ENCODE measurements at places on chromosomes 1 and 21.

GRCh38 chr1:30300669-30301068, 422.7 kb downstream of the MATN1 start:
- no peak for DNase-seq

- DNase-seq, result peak; percentile 40
These were observed 21.3 kb downstream of the BACH1 start for GRCh38 chr21:29320031-29320430.

- DNase-seq, result peak; percentile 81
These were observed at the start of gene RHOU for GRCh38 chr1:228734881-228735801. Gene RHOU, plus strand, starts transcription at chr1:228735479. Its CDS starts 264 bp downstream, at chr1:228735743.

DNA sequence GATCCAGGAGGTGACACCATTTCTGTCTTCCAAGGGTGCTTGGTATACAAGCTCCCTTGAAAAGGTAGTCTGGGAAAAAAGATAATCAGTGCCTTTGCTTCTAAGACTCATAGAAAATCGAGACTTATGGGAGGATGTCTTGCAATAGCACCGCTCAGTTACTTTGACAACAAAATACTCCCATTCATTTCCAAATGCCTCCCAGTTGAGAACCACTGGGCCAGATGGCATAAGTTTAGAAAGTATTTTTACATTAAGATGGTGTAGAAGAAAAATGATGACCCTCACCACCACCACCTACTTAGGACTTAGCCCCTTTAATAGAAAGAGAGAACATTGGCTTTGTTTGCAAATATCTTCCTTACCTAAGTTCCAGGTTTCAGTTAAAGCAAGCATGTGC, 4.6 kb downstream of the TRMT13 start:
- DNase-seq, result no peak

DNA sequence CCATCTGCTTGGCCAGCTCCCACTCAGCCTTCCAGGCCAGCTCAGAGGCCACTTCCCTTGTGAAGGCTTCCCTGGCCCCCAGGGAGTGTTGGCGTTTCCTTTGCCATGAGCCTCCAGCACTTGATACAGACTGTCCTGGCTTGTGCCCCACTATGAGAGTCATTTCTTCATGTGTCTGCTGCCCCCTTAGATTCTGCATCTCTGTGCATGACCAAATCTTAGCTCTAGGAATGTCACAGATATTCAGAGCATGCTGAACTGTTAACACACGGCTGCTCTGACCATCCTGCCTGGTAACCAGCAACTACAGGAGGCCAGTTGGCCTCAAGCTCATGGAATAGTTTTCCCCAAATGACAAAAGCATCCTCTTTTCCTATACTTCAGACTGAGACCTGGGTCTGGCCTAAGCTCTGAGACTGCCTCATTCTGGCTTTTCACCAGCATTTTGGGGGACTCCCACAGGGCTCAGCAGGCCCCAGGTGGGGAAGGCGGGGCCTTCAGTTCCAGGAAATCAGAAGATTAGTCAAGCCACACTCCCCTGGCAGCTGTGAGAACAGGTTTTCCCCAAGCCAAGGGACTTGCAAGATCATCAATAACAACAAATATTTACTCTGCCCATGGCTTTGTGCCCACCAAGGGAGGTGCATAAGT, 182.6 kb upstream of the EDN2 start:
- no peak for DNase-seq

DNA sequence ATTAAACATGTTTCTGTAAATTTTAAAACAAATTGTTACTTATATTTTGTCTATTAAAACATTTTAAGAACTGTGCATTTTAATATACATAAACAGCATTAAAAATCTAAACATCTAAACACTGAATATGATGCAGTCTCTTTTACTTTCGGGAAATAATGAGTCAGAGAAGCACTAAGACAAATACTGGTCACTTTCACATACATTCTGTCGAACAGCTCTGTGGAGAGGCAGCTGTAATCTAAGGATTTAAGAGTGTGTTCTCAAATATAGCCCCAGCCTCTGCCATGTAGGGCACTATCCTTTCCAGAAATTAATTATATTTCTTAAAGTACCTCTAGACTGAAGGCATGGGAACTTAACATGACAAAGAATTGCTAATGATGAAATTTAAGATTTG, 89.6 kb upstream of the PTGFR start:
- DNase-seq, result no peak

- peak; percentile 99 for DNase-seq
These were observed at the start of gene LCA5L for GRCh38 chr21:39445321-39446269. Gene LCA5L, minus strand, starts transcription at chr21:39445778. Its CDS starts 17,285 bp downstream, at chr21:39428493.

DNA sequence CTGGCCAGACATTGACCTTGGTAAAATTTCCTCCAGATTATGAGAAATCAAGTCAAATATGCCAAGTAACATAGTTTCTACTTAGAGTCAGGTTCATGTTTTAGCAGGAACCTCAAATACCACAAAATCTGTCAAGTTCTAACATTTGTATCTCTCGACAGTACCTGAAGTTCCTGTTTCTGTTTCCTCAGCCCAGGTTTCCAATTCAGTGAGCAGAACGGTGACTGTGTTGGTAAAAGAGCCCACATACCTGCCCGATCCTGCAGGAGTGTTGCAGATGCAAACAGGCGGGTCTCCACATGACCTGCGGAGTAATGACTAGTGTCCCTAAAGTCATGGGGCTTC, 57.9 kb upstream of the LGALS8 start:
- no peak for DNase-seq

GRCh38 chr21:46346296-46347202, 22.6 kb downstream of the PCNT start:
- no peak for DNase-seq

- peak; percentile 85 for DNase-seq
These were observed 15.9 kb downstream of the PDIK1L start for GRCh38 chr1:26127235-26128163.

- DNase-seq, result no peak
These were observed 337.0 kb downstream of the MATN1 start for GRCh38 chr1:30386156-30386926.

- DNase-seq, result no peak
These were observed 56.5 kb downstream of the SYDE2 start for GRCh38 chr1:85144351-85144750.

DNA sequence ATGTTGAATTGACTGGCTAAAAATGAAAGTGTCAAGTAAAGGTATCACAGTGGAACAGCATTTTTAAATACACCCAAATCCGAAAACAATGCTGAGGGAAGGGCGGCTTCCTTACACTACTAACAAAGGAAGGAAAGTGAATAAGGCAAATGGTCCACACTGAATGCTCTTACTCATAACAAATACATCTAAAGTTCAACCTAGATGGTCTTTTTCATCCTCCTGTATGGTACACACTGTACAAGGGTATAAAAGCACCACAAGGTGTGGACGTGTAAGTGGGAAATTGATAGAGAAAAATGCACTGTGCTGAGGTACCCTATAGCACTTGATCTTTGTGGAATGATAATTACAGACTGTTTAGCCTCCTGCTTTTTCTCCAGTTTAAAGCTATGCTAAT, 7.1 kb upstream of the PALMD start:
- no peak for DNase-seq

- no peak for DNase-seq
These were observed 180.2 kb downstream of the C1orf21 start for GRCh38 chr1:184567009-184567408.

- DNase-seq, result no peak
These were observed 10.2 kb upstream of the CHIT1 start for GRCh38 chr1:203239526-203240305.

GRCh38 chr1:18512883-18513282, 32.2 kb downstream of the KLHDC7A start:
- no peak for DNase-seq

GRCh38 chr1:4718071-4718470, 63.7 kb downstream of the AJAP1 start:
- DNase-seq, result no peak
